ENCODE measurements at places on chromosomes 11 and 22.

- H3K4me3 ChIP-seq: peak overlapping the region; percentile 77
- DNase-seq: no peak
- no peaks in the 10 kb centered on the region for H3K36me3 ChIP-seq
- H3K4me1 ChIP-seq: peaks cover 17% of the 10 kb centered on the region
- H3K27me3 ChIP-seq: peaks cover 3% of the 10 kb centered on the region
Measured at GRCh38 chr11:123559523-123559955, 94.9 kb downstream of the SCN3B start.

DNA sequence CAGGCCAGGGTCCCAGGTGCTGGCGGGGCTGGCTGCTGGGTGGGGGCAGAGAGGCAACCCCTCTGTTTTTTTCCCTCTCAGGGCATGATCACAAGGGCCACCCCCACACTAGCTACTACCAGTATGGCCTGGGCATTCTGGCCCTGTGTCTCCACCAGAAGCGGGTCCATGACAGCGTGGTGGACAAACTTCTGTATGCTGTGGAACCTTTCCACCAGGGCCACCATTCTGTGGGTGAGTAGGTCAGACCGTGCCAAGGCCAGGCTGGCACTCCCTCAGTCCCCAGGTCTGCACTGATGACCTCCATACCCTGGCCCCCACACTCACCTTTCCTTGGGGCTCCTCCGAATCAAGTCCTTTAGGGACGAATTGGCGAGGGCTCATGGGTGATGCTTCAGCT, 7.3 kb downstream of the TCN2 start:
- H3K36me3 ChIP-seq: no peaks in the 10 kb centered on the region
- H3K27ac ChIP-seq: no peak overlapping the region
- no peak overlapping the region for H3K4me3 ChIP-seq
- DNase-seq: no peak
- H3K27me3 ChIP-seq: peaks cover 14% of the 10 kb centered on the region

DNA sequence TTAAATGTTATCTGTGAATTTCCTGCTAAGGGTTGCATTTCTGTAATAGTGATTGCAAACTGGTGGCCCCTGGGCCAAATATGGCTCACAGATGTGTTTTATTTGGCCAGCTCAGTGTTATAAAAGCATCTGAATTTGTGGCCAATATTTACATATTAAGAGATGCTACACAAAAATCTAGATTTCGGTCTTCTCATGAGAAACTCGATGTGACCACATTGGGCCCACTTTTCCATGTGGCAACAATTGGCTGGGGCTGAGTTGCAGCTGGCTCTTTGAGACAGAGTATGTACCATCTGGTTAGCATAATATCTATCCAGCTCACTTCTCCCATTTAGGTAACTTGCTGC, 244.5 kb upstream of the POU2AF2 start:
- no peak for DNase-seq
- H3K4me1 ChIP-seq: no peaks in the 10 kb centered on the region
- no peak overlapping the region for H3K4me3 ChIP-seq

DNA sequence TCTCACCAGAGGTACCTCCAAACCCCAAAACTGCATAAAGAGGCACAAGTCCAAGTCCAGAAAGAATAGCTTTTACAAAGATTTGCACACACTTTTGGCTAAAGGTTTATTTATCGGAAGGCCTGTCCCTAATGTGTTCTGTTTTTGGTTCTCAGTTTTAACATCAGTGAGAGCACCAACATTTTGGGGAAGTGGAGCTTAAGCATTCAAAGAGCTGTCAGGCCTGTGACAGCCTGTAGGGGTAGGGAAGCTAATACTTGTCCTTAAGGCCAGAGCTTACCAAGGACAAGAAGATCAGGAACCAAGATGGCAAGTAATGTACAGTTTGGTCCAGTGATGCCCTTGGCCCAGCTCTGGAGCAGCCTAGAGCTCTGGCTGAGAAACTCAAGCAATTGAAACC, 38.9 kb upstream of the SCUBE2 start:
- H3K4me1 ChIP-seq: no peaks in the 10 kb centered on the region
- no peaks in the 10 kb centered on the region for H3K27me3 ChIP-seq
- H3K27ac ChIP-seq: no peak overlapping the region
- H3K36me3 ChIP-seq: no peaks in the 10 kb centered on the region
- DNase-seq: no peak
- no peak overlapping the region for H3K4me3 ChIP-seq

- H3K4me1 ChIP-seq: no peaks in the 10 kb centered on the region
- H3K27ac ChIP-seq: no peak overlapping the region
- DNase-seq: no peak
- no peak overlapping the region for H3K4me3 ChIP-seq
Measured at GRCh38 chr11:60785806-60786361, 751 bp downstream of the MS4A10 start.

- H3K36me3 ChIP-seq: peaks cover 59% of the 10 kb centered on the region
- no peaks in the 10 kb centered on the region for H3K27me3 ChIP-seq
- H3K4me3 ChIP-seq: no peak overlapping the region
- no peak for DNase-seq
Measured at GRCh38 chr11:34975482-34975881, 59.1 kb downstream of the PDHX start.

DNA sequence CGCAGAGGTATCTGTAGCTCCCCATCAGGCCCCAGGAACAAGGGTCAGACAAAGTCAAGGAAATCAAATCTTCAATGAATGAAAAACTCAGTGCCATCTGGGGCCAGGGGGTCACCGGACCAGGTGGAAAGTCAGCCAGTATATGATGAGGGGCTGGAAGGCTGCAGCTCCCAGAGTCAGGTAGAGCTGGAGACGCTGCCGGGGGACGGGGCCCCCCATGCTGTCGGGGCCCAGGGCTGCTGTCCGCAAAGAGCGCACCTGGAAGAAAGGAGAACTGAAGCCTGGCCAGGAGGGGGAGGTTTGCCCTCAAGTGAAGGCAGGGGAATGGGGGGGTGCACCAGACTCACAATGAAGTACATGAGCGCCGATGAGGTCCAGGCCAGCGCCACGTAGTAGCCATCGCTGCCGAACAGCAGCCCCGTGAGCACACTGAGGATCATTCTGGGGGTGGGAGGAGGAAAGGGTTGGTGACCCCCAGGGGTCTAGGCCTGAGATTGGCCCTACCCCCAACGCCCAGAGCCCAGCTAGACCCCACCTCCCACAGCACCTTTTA, 4.3 kb downstream of the YIF1A start:
- no peak overlapping the region for H3K4me3 ChIP-seq
- peaks cover 4% of the 10 kb centered on the region for H3K27me3 ChIP-seq
- DNase-seq: no peak
- no peak overlapping the region for H3K27ac ChIP-seq
- H3K4me1 ChIP-seq: peaks cover 38% of the 10 kb centered on the region

DNA sequence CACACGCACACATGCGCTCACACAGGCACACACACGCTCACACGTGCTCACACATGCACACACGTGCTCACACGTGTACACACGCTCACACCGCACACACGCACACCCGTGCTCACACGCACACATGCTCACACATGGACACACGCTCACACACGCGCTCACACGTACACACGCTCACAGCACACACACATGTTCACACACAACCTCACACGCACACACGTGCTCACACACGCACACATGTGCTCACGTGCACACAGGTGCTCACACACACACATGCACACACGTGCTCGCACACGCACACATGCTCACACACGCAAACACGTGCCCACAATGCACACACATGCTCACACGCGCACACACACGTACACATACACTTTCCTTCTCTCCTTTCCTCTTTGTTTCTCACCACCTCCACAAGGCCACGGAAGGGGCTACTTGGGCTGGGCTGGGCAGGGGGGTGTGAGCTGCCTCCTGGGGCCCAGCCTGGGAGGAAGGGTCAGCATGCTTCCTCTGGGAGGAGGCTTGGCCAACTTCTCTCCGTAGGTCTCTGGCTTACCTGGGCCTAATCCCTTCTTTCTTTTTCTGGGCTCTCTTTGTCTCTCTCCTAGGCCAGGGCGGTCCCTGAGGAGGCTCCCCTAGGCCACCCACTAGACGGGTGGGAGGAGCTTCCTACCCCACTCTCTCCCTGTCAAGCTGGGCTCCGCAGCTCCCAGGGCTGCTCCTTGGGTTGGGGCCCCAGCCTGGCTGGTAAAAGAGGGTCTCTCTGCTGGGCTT, 34.5 kb upstream of the PARVG start:
- H3K36me3 ChIP-seq: peaks cover 6% of the 10 kb centered on the region
- no peak overlapping the region for H3K27ac ChIP-seq
- no peak overlapping the region for H3K4me3 ChIP-seq

- H3K27me3 ChIP-seq: no peaks in the 10 kb centered on the region
- H3K4me3 ChIP-seq: no peak overlapping the region
- peaks cover 25% of the 10 kb centered on the region for H3K4me1 ChIP-seq
- peaks cover 58% of the 10 kb centered on the region for H3K36me3 ChIP-seq
- DNase-seq: no peak
Measured at GRCh38 chr11:8693555-8693954, 11.0 kb downstream of the RPL27A start.

- H3K4me1 ChIP-seq: peaks cover 19% of the 10 kb centered on the region
- H3K4me3 ChIP-seq: no peak overlapping the region
- no peak for DNase-seq
Measured at GRCh38 chr11:66484806-66485380, 4.7 kb downstream of the DPP3 start.

DNA sequence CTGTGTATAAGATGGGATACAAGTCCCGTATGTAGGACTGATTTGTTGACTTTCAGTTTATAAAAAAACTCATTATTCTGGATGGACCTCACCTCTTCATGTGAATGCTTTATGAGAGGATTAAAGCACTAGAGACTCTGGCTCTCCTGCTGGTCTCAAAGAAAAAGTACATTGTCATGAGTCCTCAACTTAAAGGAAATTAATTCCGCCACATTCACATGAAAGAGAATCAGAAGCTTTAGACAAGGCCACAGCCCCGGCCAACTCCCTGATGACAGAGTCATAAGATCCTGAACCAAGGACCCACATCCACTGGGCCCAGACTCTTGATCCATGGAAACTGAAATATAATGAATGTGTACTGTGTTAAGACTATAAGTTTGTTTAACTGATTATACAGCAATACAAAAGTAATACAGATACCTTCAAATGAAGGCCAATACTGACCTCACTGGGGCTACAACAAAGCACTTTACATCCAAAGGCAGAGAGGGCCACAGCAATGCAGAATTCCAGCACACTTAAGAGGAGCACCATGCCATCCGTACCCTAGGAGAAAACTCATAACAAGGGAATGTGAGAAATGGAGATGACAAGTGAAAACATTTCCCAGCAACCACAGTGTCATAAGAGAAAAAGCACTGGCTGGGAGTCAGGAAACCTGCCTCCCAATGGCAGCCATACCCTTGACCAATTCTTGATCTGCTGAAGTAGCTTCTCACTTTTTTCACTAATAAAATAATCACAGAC, 25.4 kb upstream of the MS4A6A start:
- no peaks in the 10 kb centered on the region for H3K36me3 ChIP-seq
- no peak overlapping the region for H3K4me3 ChIP-seq
- H3K27ac ChIP-seq: no peak overlapping the region
- peaks cover 30% of the 10 kb centered on the region for H3K4me1 ChIP-seq

DNA sequence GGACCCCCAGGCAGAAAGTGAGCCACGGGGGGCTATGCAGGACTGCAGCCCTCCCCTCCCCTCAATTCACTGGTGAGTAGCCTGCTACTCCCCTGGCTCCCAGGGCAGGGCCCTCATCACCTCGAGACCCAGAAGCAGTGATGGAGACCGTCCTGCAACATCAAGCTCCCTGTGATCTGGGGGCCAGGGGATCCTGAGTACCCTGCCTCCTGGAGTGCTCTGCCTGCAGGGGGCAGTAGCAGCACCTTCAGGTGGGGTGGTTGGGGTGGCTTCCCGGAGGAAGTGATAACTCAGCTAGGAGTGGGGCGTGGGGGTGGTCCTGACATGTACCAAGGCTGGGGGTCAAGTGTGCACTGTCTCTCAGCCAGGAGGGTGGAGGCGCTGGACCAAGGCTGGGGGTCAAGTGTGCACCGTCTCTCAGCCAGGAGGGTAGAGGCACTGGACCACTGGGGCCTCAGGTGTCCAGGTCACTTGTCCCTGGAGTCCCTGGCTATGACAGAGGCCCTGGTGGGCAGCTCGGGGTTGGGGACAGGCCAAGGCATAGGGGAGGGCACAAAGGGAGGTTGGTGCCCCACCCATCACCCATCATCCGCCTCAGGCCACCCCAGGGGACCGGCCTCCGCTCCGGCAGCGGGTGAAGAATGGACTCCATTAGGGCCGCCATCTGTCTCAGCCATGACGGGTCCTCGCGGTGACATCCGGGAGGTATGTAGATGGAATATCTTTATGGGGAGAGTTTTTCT, 9.4 kb downstream of the RTN4R start:
- no peaks in the 10 kb centered on the region for H3K27me3 ChIP-seq
- H3K4me3 ChIP-seq: no peak overlapping the region
- DNase-seq: peak; percentile 41
- H3K36me3 ChIP-seq: no peaks in the 10 kb centered on the region
- peaks cover 6% of the 10 kb centered on the region for H3K4me1 ChIP-seq
- H3K27ac ChIP-seq: no peak overlapping the region

DNA sequence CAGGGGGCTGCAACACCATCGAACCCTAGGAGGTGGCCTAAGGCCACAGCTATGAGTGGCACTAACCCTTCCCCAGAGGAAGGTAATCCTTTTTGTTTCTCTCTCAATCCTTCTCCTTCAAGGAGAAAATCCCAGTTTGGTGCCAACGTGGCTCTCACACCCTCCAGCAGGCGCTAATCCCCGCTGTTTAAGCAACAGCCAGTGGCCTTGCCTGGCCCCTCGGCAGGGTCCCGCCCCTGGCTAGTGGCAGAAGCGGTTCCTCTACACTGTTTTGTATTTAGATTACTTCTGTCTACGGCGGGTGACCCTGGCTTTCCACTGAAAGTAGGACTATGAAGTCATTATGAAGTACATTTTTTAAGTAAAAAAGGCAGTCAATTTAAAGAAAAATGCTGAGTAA, 15.5 kb downstream of the GNAZ start:
- DNase-seq: no peak
- H3K27ac ChIP-seq: no peak overlapping the region
- peaks cover 4% of the 10 kb centered on the region for H3K27me3 ChIP-seq
- H3K4me3 ChIP-seq: no peak overlapping the region

DNA sequence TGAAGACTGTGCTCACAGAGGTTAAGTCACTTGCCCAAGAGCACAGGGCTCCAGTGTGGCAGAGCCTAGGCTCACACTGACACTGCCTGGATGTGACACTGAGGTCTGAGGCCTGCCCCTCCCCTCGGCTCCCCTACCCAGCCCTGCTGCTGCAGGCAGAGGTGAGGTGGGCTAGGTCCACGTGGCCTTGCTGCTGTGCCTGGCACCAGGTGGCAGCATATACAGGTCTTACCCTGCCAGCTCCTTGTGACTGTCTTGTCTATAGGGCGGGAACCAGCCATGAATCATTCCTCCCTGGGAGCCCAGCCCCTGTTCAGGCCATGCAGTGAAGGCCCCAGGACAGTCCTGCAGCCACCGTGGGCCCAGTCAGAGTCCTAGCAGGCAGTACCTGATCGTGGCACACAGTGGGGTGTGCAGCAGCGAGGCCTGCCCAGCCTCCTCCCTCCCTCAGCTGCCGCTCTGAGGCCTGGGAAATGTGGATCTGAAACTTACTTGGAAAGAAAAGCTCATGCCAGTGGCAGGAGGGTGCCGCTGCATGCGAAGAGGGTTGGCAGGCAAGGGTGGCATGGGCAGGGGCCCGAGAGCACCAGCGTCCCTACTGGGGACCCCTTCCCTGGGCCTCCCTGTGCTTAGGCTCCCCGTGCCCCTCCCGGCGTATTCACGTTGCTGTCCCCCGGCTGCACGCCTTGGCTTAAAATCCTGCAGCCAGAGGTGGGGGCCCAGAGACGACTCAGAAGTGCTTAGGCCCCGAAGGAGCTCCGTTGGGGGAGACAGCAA, 1.2 kb upstream of the CERK start:
- H3K27ac ChIP-seq: peak overlapping the region; percentile 75
- H3K27me3 ChIP-seq: no peaks in the 10 kb centered on the region
- DNase-seq: peak; percentile 69
- peaks cover 39% of the 10 kb centered on the region for H3K4me1 ChIP-seq
- peak overlapping the region; percentile 82 for H3K4me3 ChIP-seq

- no peak for DNase-seq
- no peaks in the 10 kb centered on the region for H3K4me1 ChIP-seq
- H3K36me3 ChIP-seq: no peaks in the 10 kb centered on the region
- no peaks in the 10 kb centered on the region for H3K27me3 ChIP-seq
Measured at GRCh38 chr22:48554893-48555572, 1272.6 kb downstream of the BRD1 start.
